ENCODE measurements at places on chromosomes 5 and 9.

DNA sequence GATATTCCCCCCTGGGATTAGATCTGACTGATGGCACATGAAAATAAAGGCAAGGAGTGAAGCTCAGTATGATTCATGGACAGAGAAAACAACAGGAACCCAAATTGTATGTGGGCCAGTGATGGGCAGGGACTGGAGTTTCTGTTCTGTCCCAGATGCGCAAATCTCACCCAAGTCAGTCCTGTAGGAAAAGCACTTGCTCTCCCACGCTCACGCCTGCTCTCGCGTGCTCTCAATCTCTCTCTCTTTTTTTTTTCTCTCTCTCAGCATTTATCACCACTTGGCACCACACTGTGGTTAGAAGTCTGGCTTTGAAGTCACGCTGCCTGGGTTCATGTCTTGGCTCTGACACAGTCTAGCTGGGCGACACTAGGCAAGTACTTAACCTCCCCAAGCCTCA, 106.5 kb upstream of the LRRTM2 start:
- no peak for DNase-seq

GRCh38 chr5:179461576-179461975, 88.8 kb upstream of the RUFY1 start:
- DNase-seq, result no peak

- peak; percentile 32 for DNase-seq
Measured at GRCh38 chr5:95848701-95849100, 26.2 kb upstream of the GLRX start.

DNA sequence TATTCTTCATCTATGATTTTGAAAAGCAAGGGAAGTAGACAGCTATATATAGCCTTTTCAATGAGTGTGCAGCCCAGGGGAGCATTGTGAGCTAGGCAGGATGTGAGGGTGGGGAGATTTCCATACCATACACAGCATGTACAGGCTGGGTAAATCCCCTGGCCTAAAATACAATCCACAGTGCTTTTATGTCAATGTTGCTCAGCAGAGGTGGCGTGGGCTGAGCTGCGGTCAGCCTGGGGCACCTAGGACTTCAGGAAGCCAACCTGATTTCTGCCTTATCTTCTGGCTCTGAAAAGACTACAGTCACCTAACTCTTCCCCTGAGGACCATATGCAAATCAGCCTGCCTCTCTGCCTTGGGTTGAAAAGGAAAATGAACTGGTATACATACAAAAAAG, 6.3 kb upstream of the GARIN3 start:
- DNase-seq, result no peak

DNA sequence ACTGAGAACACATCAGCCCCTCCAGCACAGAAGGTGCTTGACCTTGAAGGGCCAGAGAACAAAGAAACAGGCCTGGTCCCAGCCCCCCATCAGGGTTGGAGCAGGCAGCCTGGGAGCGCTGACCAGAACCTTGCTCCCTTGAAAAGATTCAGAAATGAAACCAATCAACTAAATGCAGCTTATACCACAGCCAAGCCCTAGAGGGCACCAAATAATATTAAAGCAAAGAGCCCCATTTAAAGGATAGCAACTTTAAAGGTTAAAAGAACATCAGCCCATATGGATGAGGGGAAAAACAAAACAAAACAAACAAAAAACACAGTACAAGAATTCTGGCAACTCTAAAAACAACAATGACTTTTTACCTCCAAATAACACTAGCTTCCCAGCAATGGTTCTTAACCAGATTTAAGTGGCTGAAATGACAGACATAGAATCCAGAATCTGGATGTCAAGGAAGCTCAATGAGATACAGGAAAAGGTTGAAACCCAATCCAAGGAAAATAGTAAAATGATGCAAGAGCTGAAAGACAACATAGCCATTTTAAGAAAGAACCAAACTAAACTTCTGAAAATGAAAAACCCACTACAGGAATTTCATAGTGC, 471.9 kb downstream of the MTRR start:
- peak; percentile 42 for DNase-seq

- peak; percentile 28 for DNase-seq
Measured at GRCh38 chr9:131837316-131837715, 97.4 kb upstream of the RAPGEF1 start.

DNA sequence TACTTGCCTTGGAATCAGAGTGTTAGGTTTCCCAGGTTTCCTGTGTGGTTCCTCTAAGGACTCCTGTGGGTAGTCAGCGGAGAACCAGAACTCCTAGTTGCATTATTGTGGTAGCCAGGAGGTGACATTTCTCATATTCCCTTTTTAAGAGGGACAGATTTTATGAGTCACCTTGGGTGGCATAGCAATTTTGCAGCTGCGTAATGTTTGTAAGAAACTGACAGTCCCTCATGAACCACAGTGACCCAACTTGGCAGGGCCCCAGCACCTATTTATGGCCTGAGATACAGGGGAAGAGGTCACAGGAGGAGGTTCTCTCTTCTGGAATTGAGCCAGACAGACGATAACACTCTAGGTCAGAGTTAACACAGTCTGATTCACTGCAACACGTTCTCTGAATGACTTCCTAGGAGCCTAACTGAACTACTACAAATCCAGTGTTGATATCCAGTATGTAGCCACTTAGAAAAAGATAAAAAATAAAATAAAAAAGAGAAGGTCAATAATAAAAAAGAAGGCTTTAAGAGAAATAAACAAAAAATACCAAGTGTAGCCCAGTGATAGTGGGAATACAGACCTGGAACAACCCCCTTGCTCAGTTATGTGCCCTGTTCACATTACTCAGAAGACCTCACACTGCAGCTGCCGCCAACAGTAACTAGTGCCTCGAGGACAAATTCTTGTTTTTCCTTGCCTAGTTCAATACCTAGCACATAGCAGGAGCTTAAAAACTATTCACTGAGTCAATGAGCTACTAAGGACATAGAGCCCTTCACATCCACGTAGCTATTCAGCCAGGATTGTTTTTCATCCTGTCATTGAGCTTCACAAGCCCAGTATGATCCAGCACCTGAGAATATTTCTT, 50.7 kb upstream of the VLDLR start:
- peak; percentile 72 for DNase-seq

DNA sequence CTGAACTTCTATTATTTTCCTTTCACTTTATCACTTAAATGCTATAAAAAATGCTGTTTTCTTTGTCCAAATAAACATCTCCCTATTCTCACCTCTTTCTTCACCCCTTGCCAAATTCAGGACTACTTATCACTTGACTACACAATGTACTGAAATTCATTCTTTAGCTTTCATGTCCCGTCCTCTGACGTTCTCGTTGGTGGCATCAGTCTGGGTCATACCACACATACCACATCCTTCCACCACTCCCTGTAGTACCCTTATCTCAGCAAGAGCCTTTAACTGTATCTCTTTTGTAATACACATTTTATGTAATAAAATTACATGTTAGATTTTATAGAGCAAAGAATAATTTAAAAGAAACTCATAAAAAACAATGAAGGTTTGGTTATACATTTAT, 231.1 kb upstream of the PAPPA start:
- no peak for DNase-seq

GRCh38 chr9:99085949-99086948, 18.7 kb upstream of the TGFBR1 start:
- DNase-seq, result peak; percentile 50

GRCh38 chr9:114029311-114030170, 48.6 kb downstream of the AMBP start:
- no peak for DNase-seq

- no peak for DNase-seq
Measured at GRCh38 chr5:141867651-141868050, 10.6 kb downstream of the PCDH1 start.

GRCh38 chr5:142295960-142296860, 28.6 kb downstream of the SPRY4 start:
- no peak for DNase-seq

DNA sequence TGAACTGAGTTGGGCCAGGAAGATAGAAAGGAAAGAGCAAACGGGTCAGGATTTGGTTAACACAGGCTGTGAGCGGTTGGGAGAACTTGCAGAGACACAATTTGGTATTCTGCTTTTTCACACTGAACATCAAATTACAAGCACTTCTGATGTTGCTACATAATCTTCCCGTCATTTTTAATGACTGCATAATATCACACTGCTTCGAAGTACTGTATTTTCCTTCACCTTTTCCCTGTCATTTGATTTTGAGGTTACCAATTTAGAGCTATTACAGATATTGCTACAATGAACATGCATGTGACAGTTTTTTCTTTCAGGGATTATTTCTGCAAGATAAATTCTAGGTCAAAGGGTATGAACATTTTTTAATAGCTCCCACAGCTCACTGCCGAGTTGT, 71.4 kb upstream of the CPEB4 start:
- DNase-seq, result no peak

DNA sequence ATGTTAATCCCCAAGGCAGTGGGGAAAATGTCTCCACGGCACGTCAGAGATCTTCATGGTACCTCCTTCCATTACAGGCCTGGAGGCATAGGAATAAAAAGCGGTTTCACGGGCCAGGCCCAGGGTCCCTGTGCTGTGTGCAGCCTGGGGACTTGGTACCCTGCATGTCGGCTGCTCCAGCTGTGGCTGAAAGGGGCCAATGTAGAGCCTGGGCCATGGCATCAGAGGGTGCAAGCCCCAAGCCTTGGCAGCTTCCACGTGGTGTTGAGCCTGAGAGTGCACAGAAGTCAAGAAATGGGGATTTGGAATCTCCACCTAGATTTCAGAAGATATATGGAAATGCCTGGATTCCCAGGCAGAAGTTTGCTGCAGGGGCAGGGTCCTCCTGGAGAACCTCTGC, 508.9 kb upstream of the COX7C start:
- no peak for DNase-seq

DNA sequence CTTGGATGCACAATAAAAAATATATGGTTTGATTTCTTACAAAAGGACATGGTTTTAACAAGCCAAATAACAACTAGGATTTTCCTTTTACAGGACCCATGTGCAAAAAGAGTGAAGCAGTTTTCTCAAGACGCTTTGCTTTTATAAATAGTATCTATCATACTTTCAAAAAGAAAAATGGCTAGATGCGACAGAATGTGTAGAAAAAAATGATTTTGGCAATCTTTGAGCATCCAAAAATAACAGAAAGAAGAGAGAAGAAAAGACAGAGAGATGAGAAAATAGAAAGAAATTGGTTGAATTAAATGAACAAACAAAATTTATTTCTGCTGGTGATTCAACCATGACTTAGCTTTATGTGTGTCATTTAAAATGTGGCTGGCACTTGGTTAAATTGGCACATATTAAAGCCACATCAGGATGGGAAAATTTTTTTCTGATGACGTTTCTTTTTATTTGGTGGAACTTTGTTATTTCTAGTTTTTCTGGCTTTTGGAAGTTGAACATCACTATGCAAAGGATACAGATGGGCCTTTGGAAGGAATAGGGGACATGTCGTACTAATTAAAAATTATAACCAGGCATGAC, 35.6 kb upstream of the NREP start:
- DNase-seq, result peak; percentile 4

- no peak for DNase-seq
Measured at GRCh38 chr9:109739760-109740159, 40.2 kb upstream of the PALM2AKAP2 start.

GRCh38 chr5:454936-455335, 12.0 kb downstream of the EXOC3 start:
- DNase-seq, result no peak

DNA sequence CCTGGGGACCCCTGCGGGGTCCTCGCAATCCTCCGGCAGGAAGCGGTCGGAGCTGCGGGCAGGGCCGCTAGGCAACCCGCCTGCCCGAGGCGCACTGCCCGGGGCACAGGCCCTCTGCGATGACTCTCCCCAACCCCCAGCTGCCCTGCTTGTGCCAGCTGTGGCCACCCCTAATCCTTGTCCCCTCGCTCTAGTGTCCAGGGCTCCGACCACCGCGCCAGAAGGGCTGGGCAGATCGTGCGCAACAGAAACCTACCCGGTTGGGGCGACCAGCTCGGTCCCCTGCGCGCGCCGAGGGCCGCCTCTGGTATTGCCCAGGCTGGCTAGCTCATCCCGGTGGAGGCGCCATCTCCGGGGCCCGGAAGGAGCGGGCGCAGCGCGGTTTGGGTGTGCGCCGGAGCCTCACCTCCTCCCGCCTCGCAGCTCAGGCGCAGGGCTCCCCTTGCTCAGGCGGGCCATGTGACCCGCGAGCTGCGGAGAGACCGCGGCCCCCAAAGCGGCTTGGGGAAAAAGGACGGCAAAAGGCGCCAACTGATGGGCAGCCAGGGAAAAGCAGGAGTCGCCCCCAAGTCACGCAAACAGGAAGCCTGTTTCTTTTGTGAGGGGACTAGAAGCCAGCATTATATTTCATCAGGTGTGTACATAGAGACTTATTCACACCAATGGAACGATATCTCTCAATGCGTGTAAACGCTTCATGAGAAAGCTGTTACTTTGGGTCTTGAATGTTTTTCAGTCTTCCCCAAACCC, 46.8 kb upstream of the RNF20 start:
- DNase-seq, result peak; percentile 79

DNA sequence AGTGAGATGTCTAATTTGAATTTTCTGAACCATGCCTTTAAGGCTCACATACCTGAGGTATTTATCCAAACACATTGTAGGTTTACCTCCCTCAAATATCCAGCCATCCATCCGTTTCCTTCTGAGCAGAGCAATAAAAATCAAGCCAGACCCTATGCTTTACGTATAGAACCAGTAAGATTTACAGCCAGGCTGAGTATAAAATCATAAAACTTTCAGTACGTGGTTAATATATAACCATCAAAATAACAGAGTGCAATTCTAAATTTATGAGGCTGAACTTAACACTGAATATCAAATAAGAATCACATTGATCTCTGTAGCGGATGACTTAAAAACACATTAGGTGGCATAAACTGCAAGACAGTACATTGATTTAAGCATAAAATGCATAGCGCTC, 877.9 kb upstream of the WWC1 start:
- no peak for DNase-seq

DNA sequence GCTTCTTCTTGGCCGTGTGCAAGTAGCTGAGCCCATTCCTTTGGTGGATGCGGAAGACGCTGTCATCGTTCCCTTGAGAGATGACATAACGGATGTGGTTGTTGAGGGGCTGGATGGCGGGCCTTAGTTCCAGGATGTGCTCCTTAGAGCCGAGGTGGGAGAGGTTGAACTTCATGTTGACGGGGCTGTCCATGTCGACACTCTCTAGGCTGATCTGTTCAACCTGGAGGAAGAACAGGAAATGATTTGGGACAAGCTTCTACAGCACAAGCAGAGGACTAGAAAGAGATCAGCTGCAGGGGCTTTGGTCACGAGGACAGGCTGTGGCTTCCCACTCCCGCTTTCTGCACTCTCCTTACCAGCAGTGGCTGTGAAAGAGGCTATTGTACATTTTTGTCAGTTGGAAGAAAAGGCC, 176.0 kb downstream of the SLC12A2 start:
- DNase-seq, result no peak

DNA sequence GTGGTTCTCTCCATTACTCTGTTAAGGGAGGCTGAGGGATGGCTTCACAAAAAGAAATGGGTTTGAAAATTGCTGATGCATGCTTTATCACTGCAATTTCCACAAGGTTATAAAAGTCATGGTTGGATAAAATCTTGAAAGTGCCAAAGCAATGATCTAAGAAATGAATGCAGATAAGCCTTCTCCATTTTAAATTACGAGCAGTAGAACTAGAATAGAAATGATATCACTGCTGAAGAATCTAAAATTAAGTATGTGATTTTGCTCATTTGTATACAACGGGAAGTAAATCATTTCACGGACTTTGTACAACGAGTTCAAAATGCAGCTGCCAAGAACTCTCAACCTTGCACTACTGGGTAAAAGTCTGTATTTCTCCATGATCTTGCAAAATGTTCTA, 299.0 kb downstream of the PRELID2 start:
- no peak for DNase-seq
